Endothelial cell (in vitro differentiated cells): ENCODE measurements at places on chromosomes 2 and 18.

DNA sequence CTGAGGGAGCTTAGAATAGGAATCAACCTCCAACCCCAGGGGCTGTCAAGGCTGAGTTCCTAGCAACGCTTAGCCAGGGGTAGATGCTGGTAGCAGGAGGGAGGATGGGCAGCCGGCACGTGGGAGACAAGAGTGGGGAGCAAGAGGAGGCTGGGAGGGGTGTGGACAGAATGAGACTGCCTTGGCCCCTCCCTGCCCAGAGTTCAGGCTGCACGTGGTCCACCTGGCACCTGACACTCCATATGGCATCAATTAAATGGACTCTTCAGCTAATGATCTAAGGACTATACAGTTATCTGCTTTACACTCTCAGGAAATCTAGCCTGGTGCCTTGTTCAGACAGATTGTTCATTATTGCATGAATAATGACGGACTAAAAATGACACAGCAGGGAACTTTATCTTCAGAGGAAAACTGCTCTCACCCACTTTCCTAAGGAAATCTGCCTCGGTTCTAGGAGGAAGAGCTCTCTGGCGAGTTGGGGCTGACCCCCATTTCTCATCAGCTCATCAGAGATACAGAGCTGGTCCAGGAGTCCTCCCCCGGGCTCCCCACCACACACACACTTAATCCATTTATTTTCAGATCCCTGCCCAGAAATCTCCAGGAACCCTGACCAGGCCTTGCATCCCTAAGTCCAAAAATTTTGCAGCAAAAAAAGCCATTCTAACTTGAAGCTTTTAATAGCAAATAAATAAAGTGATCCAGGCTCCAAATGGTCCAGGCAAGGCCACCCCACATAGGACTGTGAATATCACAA lies 102.1 kb upstream of the CDC42EP3 start:
- no peak for DNase-seq

- no peak for DNase-seq
Observed at GRCh38 chr2:170587922-170588321, 127.2 kb upstream of the SP5 start.

DNA sequence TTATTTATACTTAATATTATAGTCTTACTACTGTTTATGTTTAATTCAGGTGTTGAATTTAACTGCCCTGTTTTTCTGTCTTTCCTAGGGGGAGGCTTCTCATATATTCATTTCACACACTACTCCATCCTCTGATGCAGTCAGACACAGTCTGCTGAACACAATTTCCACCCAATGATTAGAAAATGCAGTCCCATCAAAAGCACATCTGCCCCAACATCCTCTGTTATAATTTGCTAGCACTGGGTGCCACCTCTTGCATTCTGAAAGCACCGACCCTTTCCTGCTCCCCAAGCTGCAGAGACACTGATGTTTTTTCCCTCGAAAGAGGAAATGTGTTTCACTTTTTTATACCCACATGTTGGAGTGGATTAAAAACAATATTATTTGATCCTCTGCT lies 474.7 kb downstream of the PID1 start:
- DNase-seq, result no peak

- DNase-seq, result no peak
Observed at GRCh38 chr2:237343993-237344392, 70.0 kb downstream of the COL6A3 start.

DNA sequence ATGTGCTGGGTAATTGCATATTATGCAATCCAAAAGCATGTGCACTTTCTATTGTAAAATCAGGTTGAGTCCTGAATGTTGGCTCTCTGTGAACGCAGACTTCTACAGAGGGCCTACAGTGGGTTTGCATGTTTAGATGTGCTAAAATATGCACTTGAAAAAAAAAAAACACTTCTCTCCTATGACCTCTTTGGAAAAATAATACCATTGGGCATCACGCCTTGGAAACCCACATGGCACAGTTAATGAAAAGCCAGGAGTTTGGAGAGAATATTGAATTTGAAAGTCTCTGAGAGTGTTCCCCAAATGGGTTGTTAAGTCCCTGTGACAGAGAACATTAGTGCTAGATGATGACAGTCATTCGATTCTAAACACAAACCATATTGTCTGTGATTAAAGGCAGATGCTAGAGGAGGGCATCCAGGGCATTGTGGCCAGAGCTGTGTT lies 710.4 kb upstream of the PIK3C3 start:
- no peak for DNase-seq

- no peak for DNase-seq
Observed at GRCh38 chr2:223532712-223533111, 69.4 kb downstream of the SCG2 start.

- no peak for DNase-seq
Observed at GRCh38 chr2:80185091-80185490, 119.5 kb downstream of the LRRTM1 start.

DNA sequence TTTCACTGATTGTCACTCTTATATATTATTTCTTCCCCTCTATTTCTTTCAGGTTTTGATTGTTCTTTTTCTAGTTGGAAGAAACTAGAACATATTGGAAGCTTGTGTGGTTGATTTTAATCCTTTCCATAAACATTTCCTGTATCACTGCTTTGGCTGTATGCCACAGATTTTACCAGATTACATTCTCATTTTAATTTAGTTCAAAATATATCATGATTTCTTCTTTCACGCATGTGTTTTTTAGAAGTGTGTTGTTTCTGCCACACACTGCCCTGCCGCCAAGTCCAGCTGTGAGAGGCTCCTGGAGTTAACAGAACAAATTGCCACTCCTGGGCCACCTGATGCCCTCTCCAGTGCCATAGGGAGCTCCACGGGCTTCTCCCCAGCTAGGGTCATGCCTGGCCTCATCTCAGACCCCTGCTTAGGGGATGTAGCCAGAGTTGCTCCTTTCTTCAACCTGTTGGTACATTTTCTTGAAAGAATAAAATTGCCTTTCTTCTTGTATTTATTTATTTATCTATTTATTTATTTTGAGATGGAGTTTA lies 206.2 kb upstream of the COPS8 start:
- DNase-seq, result no peak

- DNase-seq, result no peak
Observed at GRCh38 chr18:1585881-1586488, 681.3 kb downstream of the ADCYAP1 start.

GRCh38 chr18:76937597-76937996 lies 115.2 kb downstream of the ZNF236 start:
- no peak for DNase-seq

DNA sequence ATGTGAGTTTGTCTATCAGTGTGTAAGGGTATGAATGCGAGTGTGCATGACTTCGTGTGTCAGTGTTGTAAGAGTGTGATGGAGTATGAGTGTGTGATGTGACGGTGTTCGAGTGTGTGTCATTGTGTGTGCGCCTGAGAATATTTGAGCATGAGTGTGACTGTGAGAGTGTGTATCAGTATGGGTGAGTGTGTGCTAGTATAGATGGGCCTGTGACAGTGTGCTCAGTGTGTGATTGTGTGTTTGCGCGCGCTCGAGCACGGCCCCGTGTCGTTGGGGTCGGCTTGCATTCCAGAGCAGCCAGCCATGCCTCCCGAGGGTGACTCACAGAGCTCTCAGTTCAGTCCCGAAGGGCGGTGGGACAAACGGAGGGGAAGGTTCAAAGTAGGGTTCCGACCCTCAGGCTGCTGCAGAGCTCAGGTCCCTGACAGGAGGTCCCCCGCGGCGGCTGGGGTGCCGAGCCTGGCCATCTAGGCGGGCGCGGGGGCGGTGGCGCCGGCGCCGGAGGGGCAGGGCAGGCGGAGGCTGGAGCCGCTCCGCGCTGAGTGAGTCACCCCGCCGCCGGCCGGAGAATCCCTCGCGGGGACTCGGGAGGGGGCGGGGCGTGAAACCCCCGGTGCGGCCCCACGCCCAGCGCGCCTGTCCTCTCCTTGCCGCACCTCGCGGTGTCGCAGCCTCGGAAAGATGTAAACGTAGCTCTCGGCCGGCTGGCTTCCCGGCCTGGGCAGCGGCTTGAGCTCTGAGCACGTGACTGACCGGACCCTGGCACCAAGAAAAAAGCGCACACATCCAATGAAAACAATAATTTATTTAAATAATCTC lies 3.8 kb downstream of the DLX2 start:
- no peak for DNase-seq

- no peak for DNase-seq
Observed at GRCh38 chr18:12599966-12600365, 57.9 kb downstream of the SPIRE1 start.
